ENCODE measurements at places on chromosomes 4 and X.

- no peak for DNase-seq
Measured at GRCh38 chr4:184854673-184855072, 28.9 kb upstream of the ACSL1 start.

- DNase-seq, result no peak
Measured at GRCh38 chrX:154990496-154990895, 32.0 kb downstream of the F8 start.

GRCh38 chrX:3994315-3994714, 280.9 kb upstream of the PRKX start:
- no peak for DNase-seq

- DNase-seq, result peak; percentile 31
Measured at GRCh38 chr4:180665994-180666824, 1577.0 kb upstream of the TENM3 start.

DNA sequence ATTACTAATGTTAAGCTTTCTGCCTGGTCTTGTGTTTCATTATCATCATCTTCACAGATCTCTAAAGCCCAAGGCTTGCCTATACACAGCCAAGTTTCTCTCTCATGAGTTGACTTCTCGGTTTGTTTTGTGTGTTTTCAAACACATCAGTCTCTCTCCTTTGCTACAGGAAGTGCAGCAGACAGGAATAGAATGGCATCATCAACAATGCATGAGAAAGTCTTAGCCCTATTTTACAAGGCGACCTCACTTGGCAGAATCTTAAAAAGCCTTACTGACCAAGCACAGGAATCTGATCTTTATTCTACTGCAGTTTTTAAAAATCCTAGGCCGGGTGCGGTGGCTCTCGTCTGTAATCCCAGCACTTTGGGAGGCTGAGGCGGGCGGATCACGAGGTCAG, 36.8 kb downstream of the CC2D2A start:
- DNase-seq, result no peak

DNA sequence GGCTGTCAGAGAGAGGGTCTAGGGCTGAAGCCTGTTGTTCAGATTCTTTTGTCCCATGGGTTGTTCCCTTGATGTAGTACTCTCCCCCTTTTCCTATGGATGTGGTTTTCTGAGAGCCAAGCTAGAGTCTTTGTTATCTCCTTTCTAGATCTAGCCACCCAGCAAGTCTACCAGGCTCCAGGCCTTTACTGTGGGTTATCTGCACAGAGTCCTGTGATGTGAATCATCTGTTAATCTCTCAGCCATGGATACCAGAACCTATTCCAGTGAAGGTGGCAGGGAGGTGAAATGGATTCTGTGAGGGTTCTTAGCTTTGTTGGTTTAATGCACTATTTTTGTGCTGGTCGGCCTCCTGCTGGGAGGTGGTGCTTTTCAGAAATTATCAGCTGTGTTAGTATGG, 109.5 kb downstream of the PRR32 start:
- no peak for DNase-seq

Data from AG08395 (cell line).